ENCODE measurements at places on chromosomes 4 and X.

DNA sequence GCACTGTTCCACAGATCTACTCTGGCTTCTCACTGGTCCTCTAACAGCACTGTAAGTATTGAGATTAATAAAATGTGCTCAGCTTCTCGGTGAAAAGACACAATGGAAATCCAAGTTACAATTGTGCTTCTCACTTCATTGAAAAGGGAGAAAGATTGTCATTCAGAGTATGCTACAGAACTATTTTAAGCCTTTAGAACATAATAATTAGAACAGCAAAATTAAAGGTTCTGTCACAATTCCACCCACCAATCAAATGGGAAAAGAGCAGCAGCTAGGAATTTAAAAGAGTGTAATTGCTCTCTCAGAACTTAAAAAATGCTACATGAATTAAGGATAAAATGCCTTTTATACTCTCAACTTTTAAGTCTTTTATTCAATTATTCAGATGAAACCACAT, 329.4 kb downstream of the ANK2 start:
- DNase-seq: no peak

- no peak for DNase-seq
Observed at GRCh38 chrX:136810493-136810892, 29.8 kb upstream of the ARHGEF6 start.

GRCh38 chr4:87862236-87862635, 29.5 kb downstream of the MEPE start:
- DNase-seq: no peak

DNA sequence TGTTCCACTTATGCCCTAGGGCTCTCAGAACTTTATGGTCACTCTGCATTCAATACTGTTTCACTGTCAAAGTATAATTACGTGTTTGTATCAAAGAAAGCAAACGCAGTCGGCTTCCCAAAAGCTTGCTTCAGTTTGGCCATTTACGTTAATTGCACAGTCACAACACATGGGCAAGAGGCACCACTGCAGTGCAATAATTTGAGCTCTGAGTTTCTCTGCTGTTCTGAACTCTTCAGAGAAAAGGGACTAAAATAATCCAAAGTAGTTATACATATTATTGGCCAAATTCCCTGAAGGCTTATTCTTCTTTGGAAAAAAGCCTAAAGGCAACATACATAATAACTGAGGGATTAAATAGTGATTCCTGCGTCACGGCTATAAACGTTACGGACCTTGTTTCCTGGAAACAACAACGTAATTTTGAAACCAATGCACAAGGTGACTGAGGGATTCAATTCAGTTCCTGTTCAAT, 51.3 kb downstream of the RNF150 start:
- DNase-seq: no peak

DNA sequence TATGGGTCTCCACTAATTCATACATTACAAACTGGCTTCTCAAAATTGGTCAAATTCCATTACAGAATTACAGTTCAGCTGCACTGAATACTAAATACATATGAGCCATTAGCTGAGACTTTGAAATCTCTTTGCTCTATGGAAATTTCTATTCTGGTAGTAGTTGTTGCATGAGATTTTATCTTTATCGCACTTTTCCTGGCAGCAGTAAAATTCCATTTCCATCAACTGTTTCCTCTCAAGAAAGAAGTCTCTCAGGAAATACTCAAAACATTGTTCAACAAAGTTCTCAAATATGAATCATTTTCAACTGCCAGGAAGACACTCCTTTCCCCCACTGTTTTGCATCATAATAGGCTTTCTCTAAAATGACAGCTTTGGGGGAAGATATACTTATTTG, 51.3 kb downstream of the ATP11C start:
- no peak for DNase-seq

DNA sequence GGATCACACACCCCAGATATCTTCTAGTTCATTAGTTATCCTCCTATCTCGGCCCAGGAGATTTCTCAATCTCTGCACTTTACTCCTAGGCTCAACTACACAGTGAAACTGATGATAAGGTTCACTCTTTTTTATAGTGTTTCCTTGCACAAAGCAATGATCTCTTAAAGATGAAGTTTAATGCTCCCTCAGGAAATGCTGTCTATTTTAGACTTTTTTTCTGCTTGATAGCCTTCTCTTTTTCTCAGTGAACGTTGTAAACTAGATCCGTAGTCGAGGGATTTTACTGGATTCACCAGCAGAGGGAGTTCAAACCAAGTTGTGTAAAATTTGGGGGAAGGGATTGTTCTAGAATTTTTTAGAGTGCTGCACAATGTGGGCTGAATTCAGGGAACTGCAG, 269.6 kb downstream of the GBA3 start:
- no peak for DNase-seq

DNA sequence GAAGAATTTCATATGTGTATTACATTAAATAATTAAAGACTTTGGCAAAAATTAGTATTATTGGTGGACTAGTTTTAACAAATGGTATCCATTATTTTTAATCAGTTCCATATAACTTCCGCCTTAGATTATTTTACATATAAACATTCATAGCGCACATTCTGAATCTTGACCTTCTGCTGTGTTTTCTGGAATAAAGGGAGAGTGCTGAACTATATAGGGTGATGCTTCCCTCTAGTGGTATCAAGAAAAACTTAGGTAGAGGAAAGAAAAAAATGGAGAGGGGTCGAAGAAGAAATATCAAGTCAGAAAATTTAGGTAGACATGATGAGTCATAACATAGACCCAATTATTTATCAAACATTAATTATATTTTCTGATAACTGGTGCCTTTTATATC, 155.6 kb upstream of the PACRGL start:
- no peak for DNase-seq

DNA sequence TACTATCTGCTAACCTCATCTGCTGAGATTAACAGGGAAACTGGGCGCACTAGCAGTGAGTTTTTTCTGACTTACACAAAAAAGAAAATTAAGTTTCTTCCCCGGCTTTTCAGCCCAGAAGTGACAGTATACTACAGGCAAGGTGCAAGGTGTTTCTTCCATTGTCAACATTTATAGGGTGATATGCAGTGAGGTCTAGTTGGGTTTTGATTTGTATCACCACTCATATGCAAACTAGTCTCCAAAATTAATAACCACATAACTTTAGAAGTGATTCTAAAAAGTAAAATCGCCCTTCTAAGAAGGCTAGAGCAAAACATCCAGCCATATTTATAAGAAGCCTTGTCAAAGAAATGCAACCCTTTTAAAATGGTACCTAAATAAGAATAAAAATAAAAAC, 640.1 kb downstream of the ARAP2 start:
- no peak for DNase-seq

DNA sequence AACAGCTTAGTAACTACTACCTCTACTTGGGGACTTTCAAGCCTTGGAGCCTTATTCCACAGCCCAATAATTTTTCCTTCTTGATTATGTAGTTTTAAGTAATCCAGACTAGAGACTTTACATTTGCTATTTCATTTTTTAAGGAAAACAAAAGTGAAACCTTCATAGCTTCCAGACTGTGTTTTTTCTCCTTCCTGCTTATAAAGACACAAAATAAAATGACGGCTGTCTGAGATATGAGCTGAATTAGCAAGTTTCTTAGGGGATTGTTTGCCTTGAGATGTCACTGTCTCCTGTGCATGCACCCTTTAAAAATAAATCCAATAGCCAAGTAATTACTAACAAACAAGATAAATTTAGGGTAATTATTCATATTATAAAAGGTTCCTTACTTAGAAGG, 78.8 kb upstream of the PACRGL start:
- DNase-seq: no peak

GRCh38 chr4:39970671-39971640, 6.8 kb downstream of the PDS5A start:
- DNase-seq: no peak

- no peak for DNase-seq
Observed at GRCh38 chrX:13142891-13143290, 98.5 kb upstream of the FAM9C start.

- DNase-seq: no peak
Observed at GRCh38 chrX:9374555-9374954, 90.3 kb upstream of the TBL1X start.

DNA sequence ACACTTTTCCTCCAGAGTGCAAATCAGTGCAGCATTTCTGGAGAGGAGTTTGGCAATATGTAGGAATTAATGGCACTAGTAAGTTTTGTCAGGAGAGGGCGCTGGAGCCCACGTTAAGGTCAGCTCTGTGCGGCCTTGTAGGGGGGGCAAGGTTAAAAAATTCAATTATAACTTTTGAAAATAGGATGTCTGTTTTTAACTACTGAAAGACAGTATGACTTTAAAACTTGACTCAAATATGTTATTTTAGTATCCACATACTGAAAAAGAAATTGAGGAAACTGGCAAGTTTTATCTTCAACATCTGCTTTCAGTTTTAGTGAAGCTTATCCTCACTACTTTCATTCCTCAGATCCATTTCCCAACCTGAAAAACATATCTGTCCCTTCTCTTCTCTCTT, 30.9 kb upstream of the HSD17B13 start:
- DNase-seq: no peak

- peak; percentile 24 for DNase-seq
Observed at GRCh38 chr4:5448221-5448620, 260.1 kb downstream of the EVC2 start.

GRCh38 chr4:17447675-17448298, 64.1 kb downstream of the QDPR start:
- no peak for DNase-seq

DNA sequence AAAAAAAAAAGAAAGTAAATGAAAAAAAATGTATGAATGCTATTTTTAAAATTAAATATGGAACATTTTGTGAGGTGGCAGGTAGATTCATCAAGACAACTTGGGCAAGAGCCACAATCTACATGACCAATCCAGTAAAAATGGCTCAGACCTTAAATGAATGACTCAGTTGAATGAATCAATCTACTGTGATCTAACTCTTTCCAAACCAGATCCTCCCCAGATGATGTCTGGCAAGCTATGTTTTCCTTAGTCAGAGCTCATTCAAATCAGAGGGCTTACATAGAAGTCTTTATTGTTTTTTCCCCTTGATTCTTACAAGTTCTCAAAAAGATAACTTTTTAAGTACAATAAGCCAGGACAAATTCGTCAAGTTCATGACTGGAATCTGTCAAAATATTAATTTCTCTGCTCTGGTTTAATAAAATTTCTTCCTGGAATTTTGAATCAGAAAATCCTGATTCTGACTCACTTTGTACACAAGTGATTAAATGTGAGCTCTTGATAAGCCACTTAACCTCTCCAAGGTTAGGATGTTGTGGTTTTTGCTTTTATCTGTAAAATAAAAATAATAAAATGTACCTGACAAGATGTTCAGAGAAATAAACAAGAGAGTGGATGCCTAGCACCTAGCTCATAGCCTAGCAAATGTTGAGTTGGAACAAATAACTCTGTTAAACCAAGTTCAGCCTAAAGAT, 105.6 kb upstream of the SMIM31 start:
- no peak for DNase-seq

DNA sequence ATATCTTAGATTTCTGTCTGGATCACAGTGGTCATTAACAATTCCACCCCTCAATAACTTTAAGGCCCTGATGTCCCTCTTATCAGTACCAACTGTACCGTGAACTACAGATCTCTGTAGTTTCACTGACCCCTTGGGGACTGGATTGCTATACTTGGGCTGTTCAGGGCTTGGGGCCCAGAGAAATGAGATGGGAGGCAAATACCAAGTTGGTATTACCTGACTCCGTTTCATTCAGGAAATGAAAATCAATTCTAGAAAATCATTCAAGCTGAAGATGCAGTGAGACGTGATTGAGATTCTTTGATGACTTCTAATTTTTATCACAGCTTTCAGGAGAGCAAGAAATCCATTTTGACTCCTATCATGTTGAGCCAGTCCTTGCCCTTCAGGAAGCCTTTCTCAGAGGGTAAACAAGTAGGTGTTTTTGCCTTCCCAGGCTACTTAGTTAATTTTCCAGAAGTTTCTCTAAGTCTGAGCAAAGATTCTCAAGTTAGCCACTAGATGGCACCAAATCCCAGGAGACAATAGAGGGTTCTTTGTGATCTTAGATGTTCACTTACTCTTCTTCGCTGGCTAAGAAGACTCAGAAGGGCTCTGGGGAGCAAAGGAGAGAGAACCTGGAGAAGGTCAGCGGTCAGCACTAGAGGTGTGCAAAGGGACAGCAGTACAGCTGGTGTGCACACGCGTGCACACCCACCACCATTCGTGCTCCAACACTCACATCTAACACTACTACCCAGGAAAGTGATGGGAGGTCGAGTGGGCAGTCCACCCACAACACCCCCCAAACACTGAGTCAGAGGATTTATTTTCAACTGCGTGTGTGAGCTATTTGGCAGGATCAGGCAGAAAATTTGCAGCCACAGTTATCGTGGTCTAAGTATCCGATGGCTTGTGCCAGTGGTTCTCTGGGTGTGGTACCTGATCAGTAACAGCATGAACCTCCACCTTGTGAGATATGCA, 7.4 kb downstream of the HNRNPH2 start:
- no peak for DNase-seq

- DNase-seq: no peak
Observed at GRCh38 chrX:42825201-42825600, 47.2 kb upstream of the PPP1R2C start.

DNA sequence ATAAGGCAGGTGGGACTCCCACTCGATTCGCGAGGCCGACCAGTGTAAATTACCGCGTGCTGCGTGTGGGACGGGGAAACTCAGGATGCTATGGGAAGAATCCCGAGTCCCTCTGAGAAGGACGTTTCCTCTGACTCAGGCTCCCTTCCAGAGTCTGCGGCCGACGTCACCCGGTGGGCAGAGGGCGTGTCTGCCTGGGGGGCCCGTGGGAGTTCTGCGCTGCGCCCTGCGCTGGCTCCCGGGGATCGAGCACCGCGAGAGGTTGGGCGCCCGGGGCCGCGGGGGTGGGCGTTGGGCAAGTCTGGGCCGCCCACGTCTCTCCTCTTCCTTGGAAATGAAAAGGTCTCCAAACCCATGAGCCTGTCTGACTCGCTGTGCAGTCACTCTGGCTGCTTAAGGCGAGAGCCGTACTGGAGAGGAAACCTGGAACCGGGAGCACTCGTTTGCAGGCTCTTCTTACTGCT, 568 bp downstream of the NIPAL1 start:
- DNase-seq: peak; percentile 77

DNA sequence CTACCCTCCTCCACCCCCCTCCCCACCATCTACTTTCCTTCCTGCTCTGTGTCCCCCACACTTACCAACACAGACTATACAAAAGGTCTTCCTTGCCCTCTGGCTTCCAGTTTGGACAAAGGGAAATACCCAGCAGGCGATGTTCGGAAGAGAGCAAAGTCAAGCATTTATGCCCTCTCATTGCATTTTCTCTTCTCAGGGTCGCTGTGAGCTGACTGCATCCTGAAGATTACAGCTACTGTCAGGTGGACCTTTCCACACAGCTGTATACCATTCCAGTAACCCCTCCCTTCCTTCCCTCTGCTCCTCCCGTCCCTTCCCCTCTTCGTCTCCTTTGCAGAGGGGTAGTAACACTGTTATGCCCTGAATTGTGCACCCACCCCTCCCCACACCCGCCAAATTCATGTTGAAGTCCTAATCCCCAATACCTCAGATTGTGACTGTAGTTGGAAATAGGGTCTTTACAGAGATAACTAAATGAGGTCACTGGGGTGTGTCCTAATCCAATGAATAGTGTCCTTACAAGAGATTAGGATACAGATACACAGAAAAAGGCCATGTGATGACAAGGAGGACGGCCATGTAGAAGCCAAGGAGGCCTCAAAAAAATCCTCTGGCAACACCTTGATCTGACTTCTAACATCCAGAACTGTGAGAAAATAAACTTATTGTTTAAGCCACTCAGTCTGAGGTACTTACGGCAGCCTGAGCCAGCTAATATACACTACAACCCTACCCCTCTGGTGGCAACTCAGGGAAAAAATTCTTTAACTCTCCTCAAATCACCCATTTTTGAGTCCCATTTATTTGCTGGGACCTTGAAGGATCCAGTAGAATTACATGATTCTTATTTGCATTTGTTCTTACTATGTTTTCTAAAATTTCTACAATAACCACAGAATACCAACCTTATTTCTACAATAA, 11.7 kb downstream of the MORF4L2 start:
- DNase-seq: no peak
